Caki2 (cell line): ENCODE measurements at places on chromosomes 16 and 17. TPM values are rescaled to one million over a fixed set of nuclear protein-coding genes. Genes with fewer than 3 reads are reported as not detected.

CLDN7 gene
- not detected in 2 replicates for total RNA-seq

STAC2 gene
- total RNA-seq = not detected in 2 replicates

GRCh38 chr16:9970796-9971195 is 211.4 kb downstream of the GRIN2A start:
- DNase-seq = no peak

SLC22A31 gene
- not detected in 2 replicates for total RNA-seq

GRCh38 chr17:75241143-75241430 is 20.3 kb downstream of the GGA3 start:
- no peak for DNase-seq

ANTKMT gene
- total RNA-seq = 95.7 and 164 TPM in 2 replicates

- no peak for DNase-seq
These were observed 40.7 kb downstream of the KSR1 start for GRCh38 chr17:27496971-27497370.

GRCh38 chr16:8047736-8048135 is 542.6 kb downstream of the TMEM114 start:
- no peak for DNase-seq

DNA sequence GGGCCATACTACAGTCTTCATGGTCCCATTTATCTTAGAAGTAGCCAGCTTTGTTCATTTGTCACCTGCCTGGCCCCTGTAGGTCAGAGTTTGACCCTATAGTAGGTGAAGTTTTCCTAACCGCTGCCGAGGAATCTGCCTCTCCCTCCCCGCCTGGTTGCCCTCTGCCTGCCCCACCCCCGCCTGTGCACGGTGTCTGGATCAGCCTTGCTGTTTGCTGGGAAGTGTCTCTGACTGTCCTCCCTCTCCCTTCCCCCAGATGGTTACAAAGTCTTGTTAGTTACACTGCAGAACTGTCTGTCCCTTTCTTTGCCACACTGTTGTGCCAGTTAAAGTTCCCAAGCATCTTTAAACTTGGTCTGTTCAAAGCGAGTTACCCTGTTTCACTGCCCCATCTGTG is 5.7 kb downstream of the UBFD1 start:
- DNase-seq = no peak

DNA sequence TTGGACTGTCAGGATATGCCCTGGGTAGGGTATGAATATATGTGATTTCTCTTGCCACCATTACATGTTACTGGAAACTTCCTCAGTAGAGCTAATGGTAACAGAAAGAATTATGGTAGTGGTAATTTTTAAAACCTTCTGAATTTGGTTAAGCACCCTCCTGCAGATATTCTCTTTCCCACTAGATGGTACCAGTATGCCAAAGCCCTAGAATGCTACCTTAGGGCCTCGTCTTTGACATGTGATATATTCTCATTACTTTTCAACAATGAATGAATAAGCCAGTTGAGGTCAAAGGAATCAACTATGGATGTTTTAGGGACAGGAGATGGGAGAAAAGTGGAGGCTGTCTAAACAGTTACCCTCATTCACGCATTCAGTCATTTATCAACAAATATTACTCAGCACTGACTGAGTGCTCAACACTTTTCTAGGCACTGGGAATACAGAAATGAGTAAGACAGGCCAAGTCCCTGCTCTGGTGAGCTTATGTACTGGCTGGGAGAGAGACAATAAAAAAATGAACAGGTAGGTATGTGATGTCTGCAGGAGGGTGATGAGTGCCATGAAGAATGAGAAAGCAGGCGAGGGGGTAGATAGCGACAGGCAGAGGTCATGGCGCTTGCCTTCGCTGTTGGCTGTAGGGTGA is 14.7 kb downstream of the CDH13 start:
- peak; percentile 37 for DNase-seq

CPD gene
- 29.4 and 171 TPM in 2 replicates for total RNA-seq

DNA sequence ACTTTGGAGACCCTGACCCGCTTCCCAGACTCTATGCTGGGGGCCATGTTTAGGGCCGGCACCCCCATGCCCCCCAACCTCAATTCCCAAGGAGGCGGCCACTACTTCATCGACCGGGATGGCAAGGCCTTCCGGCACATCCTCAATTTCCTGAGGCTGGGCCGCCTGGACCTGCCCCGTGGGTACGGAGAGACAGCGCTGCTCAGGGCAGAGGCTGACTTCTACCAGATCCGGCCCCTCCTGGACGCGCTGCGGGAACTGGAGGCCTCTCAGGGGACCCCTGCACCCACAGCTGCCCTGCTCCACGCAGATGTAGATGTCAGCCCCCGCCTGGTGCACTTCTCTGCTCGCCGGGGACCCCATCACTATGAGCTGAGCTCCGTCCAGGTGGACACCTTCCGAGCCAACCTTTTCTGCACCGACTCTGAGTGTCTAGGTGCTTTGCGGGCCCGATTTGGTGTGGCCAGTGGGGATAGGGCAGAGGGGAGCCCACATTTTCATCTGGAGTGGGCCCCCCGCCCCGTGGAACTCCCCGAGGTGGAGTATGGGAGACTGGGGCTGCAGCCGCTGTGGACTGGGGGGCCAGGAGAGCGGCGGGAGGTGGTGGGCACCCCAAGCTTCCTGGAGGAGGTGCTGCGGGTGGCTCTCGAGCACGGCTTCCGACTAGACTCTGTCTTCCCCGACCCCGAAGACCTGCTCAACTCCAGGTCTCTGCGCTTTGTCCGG is 1.1 kb downstream of the KCTD11 start:
- DNase-seq = no peak

- no peak for DNase-seq
These were observed 560 bp upstream of the P2RX1 start for GRCh38 chr17:3916825-3917224.

GRCh38 chr17:75854881-75855309 is 240 bp downstream of the WBP2 start:
- no peak for DNase-seq

GRCh38 chr17:63600569-63601438 is at the start of gene TACO1:
TACO1 (plus strand) TSS chr17:63600895; CDS start chr17:63601084, 189 bp downstream.
- DNase-seq = peak; percentile 71

DNA sequence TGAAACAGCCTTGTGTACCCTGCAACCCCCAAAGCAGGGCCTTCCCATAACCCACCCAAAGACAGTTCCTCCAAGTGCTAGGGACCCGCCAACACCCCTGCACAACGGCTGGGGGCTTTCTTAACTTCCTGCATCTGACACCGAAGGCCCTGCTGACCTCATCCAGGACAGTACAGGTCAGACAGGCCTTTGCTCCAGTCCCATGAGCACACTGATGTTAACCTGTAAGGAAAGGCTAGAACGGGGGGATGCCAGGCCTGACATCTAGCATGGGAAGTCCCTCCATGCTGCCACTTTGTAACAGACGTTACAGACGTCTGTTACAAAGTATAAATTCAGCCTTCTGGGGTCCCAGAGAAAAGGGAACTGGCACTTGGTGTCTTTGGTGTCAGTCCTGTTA is 369.1 kb downstream of the CPPED1 start:
- no peak for DNase-seq

GRCh38 chr17:19757536-19758180 is 9.6 kb upstream of the ALDH3A1 start:
- DNase-seq = no peak

- DNase-seq = peak; percentile 8
These were observed 22.4 kb downstream of the MIS12 start for GRCh38 chr17:5508810-5509209.

DNA sequence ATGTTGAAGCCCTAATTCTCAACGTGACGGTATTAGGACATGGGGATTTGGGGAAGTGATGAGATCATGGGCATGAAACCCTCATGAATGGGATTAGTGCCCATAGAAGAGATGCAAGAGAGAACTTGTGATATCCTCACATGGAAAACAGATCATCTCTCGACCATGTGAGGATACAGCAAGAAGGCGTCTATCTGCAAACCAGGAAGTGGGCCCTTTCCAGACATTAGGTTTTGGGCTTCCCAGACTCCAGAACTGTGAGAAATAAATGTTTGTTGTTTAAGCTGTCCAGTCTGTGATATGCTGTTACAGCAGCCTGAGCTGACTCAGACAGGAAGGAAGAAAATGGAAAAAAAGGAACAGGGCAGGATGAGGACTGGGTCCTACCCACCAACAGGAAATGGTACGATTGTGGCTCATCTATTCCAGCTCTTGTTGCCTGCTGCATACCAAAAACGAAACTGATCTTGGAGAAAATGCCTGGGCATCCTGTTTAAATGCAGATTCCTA is 21.9 kb upstream of the SSTR2 start:
- no peak for DNase-seq

GRCh38 chr16:83215406-83216001 is 588.7 kb downstream of the CDH13 start:
- DNase-seq = peak; percentile 12

DNA sequence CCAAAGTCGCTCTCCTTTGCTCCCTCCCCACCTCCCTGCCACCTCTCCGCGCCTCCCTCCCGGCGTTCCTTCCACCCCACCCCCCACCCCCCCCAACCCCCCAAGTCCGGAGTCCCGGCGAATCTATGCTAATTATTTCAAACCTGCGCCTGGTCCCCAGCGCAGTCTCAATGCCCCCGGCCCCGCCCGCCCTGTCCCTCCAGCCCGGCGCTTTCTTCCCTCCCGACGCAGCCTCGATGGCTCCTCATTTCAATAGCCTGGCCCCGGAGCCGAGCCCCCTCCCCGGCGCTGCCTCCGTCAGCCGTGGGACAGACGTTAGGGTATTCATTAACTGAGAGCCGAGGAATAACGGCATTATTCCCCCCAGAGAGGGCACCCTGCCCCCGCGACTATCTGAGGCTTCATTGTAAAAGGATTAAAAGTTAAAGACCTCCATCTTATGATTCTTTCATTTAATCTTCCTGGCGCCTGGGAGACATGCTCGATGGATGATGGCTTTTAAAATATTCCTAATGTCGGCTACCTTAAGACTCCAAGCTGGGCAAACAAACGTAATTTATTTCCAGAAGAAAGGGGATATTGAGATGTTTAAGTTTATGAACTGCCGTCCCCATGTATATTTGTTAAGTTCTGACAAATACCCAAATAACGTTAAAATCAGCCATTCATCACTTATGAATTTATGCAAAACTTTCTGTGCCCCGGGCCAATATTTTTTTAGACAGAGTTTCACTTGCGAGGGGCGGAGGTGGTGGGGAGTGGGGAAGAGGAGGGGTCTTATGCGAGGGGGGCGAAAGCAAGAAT is 3.4 kb downstream of the NOG start:
- DNase-seq = no peak

HAS3 gene
- 21.1 and 35.9 TPM in 2 replicates for total RNA-seq

WNT9B gene
- total RNA-seq = not detected in 2 replicates

DNA sequence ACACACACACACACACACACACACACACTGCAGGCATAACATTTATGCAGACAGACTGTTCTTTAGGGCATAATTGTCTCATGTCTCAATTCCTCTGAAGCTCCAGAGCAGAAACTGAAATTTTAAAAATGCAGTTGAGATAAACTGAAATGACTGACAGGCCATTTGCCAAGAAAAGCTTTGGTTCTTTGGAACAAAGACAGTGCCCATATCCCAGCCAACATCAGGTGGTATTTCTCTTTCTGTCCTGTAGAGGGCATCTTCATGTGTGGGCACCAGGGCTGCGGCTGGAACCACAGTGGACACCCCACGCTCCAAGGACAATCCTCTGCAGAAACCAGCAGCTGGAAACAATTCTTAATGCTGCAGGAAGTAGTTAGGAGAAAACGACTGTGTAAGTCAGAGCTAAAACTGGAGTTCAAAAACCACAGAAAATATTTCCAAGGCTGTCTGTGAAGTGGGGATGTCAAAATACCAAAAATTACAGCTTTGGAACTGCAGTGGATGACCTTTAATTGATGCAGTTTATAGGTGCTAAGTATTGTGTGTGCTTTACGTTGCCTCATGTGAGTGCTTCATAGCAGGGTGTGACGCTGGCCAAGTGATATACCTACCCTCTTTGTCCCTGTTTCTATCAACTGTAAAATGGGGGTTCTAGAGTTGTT is 10.6 kb upstream of the MEFV start:
- peak; percentile 35 for DNase-seq

SBK1 gene
- total RNA-seq = 0.06 and 0.27 TPM in 2 replicates

DNA sequence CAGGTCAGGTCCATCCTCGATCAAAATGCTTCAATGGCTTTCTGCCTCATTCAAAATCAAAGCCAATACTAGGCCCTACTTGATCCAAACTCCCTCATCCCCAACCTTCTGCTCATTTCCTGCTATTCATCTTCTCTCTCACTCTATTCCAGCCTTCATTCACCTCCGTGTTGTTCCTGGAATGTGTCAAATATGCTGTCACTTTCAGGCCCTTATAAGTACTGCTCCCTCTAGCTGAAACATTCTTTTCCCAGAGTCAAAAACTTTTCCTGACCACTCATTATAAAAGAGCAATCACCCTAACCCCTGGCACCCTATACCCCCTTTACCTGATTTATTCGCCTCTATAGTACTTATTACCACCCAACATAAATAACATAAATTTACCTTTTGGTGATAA is 303.7 kb upstream of the PMFBP1 start:
- DNase-seq = no peak

DNA sequence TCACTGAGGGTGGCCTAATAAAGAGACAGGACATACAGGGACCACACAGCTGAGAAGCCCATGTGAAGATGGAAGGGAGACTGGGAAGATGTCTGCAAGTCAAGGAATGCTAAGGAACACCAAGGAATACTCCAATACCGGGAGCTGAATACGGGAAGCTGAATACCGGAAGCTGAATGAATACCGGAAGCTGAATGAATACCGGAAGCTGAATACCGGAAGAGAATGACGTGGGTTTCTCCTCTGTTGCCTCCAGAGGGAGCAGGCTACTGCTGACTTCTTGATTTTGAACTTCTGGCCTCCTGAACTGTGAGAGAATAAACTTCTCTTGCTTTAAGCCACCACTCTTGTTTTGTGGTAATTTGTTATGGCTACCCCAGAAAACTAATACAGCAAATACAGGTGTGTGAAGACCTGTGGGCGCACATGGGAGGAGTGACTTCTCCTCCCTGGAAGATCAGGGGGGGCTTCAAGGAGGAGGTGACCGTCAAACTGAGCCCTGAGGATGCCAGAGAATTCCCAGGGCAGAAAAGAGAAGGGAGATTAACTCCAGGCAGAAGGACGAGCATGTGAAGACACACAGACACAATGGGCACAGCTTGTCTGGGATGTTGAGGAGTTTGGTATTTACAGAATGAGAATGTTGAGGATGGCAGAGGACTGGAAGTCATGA is 259.9 kb downstream of the IRF8 start:
- no peak for DNase-seq
